T follicular helper cell (primary cell): ENCODE measurements at places on chromosomes 5 and 9.

DNA sequence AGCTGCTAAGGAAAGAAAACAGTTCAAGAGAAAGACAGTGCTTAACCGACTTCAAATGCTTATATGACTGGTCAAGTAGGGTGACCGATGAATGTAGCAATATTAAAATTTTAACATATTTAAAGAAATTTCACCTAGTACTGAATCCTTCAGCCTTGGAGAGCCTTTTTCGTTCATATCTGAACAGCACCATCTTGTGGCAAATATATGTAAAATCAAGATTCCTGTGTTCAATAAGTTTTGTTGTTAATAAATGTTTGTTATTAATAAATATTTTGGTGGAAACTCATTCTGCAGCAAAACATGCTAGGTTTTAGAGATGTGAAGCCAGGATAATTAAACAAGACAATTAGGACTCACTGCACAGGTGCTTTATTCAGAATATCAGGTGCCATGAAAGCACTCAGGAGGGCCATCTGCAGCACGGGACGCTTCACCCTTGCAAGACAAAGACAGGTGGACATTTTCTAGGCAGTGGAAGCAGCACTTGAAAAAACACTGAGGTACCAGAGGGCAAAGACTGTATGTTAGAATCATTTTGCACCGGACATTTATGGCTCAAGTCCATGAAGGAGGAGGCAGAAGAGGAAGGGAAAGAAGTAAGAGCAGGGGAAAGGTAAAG, 15.6 kb downstream of the TICAM2 start:
- DNase-seq = no peak

- DNase-seq = no peak
These were observed 95.1 kb downstream of the ARL15 start for GRCh38 chr5:54215233-54215736.

GRCh38 chr5:168106008-168106761, 185.3 kb upstream of the WWC1 start:
- no peak for DNase-seq

GRCh38 chr5:144983101-144983500, 812.4 kb downstream of the KCTD16 start:
- DNase-seq = no peak

GRCh38 chr5:73974871-73975360, 348.9 kb downstream of the ARHGEF28 start:
- no peak for DNase-seq

DNA sequence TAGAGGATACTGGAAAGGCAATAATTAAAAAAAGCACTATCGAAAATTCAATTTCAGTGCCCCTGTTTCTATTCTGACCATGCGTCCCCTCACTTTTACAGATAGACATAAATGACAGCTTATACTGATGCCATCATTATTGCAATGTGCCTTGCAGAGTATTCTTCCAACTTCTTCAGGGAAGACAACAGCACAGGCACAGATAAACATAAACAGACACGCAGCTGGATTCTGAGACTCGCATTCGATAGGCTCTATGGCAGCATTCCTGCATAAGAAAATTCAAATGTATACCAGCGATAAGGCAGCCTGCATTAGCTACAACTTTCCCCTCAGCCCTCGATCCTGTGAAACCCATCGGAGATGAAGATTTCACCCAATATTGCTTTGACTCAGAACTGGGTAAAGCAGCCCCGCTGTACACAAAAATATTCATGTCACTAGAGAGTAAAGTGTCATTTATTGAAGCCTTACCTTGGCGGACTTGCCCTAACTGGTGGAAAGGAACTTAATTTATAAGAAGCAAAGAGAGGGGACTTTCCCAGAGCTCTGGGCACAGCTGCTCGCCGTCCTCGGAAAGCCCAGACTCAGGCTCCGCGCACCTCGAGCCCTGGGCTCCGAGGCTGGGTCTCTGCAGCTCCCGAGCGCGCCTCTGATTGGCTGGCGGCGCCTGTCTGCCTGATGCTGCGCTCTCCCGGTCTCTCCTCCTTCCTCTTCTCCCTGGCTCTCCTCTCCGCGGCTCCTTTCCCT, at the start of gene CDH18:
TSS of gene CDH18 (minus strand) at position 589 of the 750 bp plus-strand sequence. CDS start 149,214 bp downstream, outside the sequence.
- no peak for DNase-seq
